ENCODE measurements at places on chromosomes 7 and 10.

- DNase-seq, result no peak
Observed at GRCh38 chr10:86779220-86780017, 23.0 kb downstream of the BMPR1A start.

GRCh38 chr10:1420661-1421362, 316.5 kb downstream of the ADARB2 start:
- DNase-seq, result peak; percentile 75

GRCh38 chr10:128400564-128400963, 274.3 kb upstream of the MKI67 start:
- DNase-seq, result no peak

- DNase-seq, result no peak
Observed at GRCh38 chr7:45595809-45596664, 21.9 kb downstream of the ADCY1 start.

GRCh38 chr7:45606931-45607330, 32.8 kb downstream of the ADCY1 start:
- DNase-seq, result no peak

GRCh38 chr10:123634221-123634620, 31.9 kb upstream of the GPR26 start:
- no peak for DNase-seq

DNA sequence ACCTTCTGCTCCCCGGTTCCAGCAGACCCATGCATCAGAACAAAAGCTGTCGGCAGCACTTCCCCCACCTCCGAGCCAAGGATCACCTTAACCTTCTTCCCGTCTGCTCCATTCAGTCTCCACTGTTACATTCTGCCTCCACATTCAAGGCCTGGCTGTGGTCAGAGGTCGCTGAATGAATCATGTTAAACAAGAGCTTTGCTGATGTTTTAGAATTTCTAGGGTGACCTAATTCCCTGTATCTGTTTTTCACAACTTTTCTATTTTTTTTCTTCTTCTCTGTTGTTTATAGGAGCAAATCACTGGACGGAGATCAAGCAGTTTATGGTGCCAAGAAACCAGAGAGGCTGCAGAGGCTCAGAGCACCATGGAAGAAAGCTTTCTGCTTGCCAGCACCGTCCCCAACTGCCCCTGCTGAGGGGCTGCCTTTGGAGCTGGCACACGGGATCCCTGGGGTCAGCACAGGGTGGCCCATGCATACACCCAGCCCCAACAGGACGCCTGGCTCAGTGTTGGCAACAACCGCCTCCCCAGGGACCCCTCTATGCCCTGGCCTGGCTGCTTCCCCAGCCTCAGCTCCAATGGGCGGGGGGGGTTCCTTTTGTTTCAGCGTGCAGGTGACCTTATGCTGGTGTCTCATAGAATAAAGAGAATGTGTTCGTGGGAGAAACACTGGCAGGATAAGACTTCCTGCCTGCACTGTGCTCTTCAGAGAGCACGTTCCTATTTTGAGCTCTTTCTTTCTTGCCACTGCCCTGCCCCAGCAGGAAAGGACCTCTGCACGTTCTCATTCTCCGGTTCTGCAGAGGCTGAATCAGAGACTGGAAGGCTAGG, 182.7 kb upstream of the LYZL2 start:
- no peak for DNase-seq
